ENCODE measurements at places on chromosomes 2 and 18.

DNA sequence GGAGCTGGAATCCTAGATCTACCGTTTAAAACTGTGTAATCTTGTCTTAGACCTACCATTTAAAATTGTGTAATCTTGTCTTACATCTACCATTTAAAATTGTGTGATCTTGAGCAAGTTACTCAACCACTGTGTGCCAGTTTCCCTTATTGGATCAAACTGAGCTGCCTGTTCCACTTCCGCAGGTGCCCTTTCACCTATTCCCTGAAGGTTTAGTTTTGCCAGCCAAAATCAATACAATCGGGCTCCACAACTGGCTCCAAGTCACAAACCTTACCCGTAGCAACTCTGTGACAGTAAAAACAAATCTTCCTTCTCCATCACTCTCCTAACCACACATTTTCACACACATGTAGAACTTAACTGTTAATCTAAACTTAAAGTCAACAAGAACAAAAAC is 20.1 kb downstream of the DOCK10 start:
- DNase-seq = no peak

DNA sequence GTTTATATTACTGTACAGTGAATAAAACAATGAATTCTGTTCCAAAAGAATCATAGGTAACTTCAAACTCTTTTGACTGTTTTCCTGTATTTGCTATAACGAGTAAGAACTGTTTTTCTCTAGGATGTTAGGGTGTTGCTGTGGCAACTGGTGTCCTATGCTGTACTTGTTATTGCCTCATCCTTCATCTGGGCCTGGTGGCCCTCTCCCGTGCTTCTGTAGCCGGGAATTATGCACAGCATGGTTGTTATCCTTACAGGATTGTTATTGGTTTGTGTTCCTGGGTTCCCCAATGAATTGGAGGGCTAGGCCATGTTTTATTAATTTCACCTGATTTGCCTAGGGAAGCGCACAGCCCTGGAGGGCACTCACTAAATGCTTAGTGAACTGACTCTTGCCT is 279.2 kb downstream of the PTPRM start:
- no peak for DNase-seq

- DNase-seq = no peak
Observed at GRCh38 chr2:212644195-212644837, 105.7 kb upstream of the ERBB4 start.

DNA sequence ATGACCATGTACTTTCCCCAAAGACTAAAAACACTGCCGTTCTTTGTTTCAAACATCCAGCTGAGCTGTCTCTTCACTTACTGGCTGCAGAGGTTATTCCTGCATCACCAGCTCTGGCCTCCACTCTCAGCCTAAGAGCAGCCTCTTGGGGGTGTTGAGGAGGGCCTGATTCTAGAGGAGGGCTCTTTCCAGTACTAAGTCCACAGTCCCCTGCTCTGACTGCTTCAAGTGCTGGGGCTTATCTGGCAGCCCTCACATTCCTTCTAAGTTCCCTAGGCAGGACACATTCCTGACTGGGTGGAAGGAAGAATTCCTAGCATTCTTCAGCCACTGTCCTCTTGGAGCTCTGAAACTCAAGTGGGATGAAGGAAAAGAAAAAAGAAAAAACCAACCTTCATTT is 32.9 kb upstream of the EHBP1 start:
- DNase-seq = no peak

GRCh38 chr2:62116983-62117382 is 78.9 kb upstream of the B3GNT2 start:
- no peak for DNase-seq

DNA sequence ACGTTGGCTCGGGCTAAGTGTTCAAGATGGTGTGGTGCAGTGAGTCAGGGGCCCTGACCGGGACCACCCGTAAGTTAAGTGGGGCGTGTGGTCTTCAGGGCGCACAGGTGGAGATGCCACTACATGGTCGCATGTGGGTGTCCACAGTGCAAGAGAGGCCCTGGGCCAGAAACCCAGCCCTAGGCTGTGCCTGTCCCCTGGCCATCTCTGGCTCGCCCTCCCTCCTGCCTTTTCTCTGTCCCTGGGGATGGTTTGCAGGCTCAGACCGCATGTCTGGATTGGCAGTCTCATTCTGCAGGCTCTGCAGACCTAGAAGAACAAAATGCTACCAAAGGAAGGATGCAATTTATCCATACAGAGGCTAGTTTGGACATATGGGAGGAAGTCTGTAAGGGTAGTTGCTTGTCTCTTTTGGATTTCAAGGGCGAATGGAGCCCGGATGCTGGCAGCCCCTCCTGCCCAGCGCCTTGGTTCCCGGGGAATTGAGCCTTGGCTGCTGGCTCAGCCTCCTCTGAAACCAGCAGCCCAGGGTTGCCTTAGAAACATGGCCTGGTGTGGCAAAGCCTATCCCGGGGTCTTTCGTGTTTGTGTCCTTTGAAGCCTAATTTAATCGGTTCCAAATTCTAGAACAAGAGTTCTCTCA is 417.5 kb upstream of the HS6ST1 start:
- DNase-seq = no peak

DNA sequence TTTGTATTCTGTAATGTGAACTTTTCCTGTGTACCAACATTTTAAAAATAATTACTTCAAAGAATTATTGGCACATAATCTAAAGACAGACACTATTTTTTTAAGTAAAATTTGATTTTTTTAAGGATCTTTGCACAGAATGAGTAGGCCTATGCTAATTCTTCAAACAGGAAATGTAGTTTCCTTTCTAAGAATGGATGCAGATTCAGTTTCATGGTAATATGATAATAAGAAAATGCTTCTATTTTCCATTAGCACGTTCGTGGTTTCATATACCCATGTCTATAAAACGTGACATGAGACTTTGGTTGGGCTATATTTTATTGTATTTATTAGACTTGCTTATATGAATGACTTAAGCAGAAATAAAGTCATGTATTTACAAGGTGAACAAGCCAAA is 191.8 kb upstream of the RBBP8 start:
- no peak for DNase-seq

All from AG09319 (cell line).